ENCODE measurements at places on chromosomes 7 and 10.

GRCh38 chr7:14487701-14488395 lies 414.7 kb downstream of the DGKB start:
- no peak for ATAC-seq

- ATAC-seq, result no peak
Observed at GRCh38 chr10:391305-391704, 256.1 kb downstream of the ZMYND11 start.

DNA sequence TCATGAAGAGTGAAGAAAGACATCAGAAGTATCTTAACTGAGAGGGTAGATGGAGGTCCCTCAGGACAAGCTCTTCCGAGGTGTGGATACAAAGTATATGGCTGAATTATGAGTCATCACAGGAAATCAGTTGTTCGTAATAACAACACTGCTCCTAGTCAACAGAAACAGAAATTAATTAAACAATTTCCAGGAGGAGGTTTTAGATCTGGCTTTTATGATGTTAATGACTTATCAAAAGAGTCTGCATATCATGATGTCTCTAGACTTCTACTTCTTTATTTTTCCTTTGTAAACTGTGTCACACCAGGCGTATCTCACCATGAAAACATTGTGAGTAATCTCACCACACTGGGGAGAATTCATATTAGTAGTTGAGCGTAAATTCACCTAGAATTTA lies 31.2 kb downstream of the OSBPL3 start:
- ATAC-seq, result no peak

GRCh38 chr7:157688533-157689268 lies 351.9 kb downstream of the DNAJB6 start:
- ATAC-seq, result no peak

- no peak for ATAC-seq
Observed at GRCh38 chr10:93897070-93897780, 3.4 kb downstream of the SLC35G1 start.

DNA sequence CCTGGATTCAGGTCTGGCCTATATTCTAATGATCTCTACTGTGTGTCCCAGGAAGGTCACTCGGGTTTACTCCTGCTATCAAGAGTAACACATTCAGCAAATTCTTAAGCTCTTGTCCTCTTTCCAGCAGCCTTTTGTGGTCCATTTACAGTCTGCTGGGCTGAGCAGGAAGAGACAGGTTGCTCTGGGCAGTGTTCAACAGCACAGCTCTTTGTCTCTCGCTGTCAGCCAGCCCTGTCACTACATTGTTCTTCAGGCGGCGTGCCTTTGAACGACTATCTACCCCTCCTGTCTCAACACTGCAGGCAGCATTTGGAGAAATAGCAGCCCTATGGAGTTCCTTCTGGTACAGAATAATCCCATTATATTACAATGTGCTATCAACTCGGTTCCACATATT lies 192.2 kb upstream of the TBX20 start:
- no peak for ATAC-seq

DNA sequence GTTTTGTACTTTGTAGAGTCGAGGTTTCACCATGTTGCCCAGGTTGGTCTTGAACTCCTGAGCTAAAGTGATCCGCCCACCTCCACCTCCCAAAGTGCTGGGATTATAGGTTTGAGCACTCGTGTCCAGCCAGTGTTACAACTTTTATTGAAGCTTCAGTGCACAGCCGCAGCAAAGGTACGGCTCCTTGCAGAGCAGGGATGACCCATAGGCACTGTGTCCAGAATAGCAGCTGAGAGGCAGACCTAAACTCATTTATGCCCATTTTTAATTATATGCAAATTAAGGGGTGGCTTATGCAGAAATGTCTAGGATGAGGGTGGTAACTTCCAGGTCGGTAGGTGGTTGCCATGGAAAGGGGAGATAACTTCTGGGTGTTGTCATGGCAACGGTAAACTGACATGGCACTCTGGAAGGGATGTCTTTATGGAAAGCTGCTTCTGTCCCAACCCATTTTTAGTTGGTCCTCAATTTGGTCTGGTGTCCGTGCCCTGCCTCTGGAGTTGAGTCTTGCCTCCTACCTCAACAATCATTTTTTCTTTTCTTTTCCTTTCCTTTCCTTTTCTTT lies 22.7 kb downstream of the NYAP1 start:
- ATAC-seq, result peak; percentile 21

DNA sequence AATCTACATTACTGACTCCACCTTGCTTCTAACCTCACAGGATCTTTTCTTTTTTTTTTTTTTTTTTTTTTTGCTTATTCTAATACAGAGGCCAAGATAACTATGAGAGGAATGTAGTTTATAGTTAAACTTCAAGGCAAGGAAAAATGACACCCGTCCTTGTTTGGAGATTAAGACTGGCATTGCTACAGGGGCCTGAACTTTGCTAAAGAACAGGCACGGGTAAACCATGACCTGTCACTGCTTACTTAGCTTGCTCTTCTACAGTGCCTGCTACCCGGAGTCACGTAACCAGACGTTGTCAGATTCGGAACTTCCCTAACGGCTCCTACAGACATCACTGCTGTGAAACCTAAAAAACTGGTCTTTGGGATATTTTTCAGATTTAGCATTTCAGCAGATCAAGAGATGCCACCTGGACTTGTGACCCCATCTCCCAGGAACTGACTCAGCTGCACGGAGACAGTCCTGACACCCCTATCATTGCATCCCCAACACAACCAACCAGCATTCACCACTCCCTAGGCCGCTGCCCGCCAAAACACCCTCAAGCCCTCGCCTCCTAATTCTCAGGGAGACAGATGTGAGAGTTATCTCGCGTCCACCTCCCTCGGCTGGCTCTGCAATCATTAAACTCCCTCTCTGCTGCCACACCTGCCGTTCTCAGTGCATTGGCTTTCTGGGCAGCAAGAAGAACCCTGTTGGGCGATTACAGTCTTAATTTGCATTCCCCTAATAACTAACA lies 27.5 kb downstream of the MAD1L1 start:
- ATAC-seq, result peak; percentile 1
